AG10803 (cell line): ENCODE measurements at places on chromosomes 13 and 19.

- peak; percentile 16 for DNase-seq
Observed at GRCh38 chr19:39839678-39840327, 5.8 kb upstream of the DYRK1B start.

DNA sequence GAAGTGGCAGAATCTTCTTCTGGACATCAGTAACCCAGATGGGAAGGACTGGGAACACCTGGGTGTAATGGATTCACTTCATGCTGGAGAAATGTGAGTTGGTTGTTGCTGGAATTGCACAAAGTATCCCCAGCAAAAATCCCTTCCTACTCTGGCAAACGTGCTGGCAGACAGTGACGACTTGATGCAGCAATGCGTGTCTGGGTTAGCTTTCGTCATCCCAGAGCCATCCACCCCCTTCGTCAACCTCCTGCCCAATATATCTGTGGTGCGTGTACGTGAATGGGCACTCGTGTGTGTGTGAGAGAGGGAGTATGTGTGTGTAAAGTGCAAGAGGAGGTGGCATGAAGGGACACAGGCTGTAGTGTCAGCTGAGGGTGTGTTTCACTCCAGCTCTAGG lies 70.9 kb downstream of the TM9SF2 start:
- peak; percentile 93 for DNase-seq

DNA sequence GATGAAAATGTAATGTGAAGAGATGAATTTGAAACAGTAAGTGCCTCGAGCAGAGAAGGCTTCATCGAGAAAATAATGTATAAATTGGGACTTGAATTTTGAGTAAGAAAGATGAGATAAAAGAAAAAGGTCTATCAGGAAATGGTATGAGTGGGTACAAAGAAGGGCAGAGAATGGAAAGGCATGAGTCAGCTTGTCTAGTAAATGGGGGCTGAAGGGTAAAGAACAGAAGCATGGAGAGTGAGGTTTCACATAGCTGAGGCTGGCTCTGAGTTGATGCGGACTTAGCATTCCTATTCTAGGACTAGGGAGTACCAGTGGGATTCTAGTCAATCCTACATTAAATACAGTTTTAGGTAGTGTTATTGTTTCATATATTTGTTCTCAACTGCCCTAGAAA lies 85.8 kb downstream of the ZC3H13 start:
- DNase-seq: no peak

DNA sequence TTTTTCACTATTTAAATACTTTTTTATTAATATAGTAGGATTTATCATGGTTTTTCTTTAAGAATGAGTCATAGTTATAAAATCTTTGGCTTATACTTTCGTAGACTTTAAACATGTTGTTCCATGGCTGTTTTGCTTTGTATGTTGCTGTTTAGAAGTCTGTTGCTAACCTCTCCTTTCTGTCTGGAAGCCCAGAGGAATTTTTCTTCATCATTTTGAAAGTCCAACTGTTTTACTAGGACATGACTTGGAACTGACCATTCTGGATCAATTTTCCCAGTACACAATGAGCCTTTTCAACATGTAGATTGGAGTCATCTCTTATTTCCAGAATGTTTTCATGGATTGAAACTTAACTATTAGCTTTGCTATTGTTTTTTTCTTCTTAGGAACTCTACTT lies 7.9 kb downstream of the CAB39L start:
- peak; percentile 68 for DNase-seq
